ENCODE measurements at places on chromosomes 5 and 9.

DNA sequence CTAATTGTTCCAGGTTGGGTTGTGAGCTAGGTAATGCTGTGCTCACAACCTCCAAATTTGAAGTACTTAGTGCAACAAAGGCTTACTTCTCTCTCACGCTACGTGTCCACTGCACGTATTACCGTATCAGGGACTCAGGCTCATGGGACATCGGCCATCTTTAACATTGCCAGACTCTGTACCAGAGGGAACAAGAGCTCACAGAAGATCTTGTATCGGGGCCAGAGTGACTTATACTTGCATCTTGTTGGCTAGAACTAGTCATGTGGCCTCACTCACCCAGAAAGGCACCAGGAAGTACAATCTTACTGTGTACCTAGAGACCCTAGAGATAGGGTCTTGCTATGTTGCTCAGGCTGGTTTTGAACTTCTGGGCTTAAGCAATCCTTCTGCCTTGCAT lies 81.1 kb upstream of the KLF9 start:
- DNase-seq = no peak

DNA sequence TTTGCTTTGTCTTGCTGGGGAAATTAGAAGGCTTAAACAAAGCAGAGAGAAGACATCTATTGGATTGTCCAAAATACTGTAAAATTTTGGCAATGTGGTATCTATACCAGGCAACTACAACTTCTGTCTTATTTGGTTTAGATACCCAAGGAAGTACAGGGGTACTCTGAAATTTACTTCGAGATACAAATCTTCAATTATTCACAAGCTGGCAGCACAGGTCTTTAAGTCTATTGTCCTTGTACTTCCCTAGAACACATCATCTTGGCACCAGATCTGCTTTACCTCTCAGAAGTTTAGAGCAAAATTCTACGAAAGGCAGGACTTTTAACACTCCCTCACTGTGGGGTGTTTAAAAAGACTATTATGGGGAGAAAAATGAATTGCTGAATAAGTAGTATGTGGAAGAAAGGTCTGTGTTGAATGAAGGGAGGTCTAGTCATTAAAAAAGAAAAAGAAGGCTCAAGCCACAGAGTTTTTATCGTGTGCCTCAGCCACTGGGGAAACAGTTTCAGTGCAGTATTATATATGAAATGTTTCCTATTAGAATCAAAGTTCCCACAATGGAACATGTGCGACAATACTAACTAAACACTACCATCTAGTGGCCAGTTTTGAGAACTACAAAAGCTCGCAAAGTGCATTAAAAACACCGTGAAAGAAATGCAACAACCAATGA lies 93.7 kb downstream of the PDE4D start:
- no peak for DNase-seq

- no peak for DNase-seq
These were observed 13.8 kb downstream of the TMEM8B start for GRCh38 chr9:35842795-35843194.

GRCh38 chr5:125897089-125897488 lies 526.1 kb upstream of the GRAMD2B start:
- DNase-seq = no peak

- peak; percentile 33 for DNase-seq
These were observed 147.8 kb downstream of the AOPEP start for GRCh38 chr9:94874316-94874715.

DNA sequence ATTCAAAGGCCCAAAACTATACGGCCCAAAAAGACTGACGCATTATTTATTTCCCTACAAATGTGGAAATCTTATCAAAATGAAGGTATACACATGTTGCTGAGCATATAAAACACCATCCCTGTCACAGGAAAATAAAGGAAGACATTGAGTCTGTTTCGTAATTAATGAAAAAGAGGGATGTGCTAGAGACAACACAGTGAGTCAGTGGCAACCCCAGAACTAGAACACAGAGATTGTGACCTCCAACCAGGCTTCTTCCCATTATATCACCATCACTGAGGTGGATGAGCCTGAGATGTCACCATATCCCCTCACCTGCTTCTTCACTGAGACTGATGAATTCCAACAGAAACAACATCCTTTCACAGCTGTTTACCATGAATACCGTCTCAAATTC lies 3.8 kb downstream of the NDUFA8 start:
- no peak for DNase-seq

DNA sequence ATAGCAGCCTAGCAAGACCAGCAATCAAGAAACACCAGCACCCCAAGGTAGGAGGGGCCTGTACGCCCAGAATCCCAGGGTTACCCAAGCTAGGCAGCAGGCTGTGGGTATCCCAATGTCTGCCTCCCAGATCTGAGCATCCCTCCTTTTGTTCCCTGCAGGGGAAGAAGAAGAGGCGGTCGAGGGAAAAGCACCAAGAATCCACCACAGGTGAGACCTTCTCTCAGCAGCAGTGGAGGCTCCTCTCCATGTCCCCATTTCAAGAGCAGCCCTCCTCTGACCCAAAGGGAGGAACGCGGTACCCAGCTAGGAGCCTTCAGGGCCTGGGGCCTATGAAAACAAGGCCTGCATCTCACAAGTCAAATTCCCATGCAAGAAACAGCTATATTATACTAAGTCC lies 28.9 kb downstream of the TCF7 start:
- no peak for DNase-seq

GRCh38 chr9:107487521-107488374 lies 1.8 kb downstream of the KLF4 start:
- DNase-seq = no peak

DNA sequence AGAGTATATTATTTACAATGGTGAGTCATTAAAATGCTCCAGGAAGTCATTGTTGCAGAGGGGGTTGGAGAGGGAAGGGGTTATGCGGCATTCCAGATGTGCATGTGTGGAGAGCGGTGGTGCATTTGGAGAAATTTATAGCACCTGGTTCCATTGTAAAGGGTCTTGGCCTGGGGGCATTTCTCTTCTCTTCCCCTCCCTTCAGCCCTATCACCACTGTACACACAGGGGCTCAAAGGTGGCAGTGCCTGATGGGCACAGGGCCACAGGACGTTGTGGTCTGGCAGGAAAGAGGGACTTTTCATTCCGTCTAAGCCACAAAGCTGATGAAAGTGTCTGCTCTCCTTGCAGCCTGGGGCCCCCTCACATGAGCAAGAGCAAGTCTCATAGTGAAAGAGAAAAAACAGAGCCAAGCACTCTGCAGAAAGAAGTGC lies 442.4 kb upstream of the ZNF462 start:
- peak; percentile 55 for DNase-seq

DNA sequence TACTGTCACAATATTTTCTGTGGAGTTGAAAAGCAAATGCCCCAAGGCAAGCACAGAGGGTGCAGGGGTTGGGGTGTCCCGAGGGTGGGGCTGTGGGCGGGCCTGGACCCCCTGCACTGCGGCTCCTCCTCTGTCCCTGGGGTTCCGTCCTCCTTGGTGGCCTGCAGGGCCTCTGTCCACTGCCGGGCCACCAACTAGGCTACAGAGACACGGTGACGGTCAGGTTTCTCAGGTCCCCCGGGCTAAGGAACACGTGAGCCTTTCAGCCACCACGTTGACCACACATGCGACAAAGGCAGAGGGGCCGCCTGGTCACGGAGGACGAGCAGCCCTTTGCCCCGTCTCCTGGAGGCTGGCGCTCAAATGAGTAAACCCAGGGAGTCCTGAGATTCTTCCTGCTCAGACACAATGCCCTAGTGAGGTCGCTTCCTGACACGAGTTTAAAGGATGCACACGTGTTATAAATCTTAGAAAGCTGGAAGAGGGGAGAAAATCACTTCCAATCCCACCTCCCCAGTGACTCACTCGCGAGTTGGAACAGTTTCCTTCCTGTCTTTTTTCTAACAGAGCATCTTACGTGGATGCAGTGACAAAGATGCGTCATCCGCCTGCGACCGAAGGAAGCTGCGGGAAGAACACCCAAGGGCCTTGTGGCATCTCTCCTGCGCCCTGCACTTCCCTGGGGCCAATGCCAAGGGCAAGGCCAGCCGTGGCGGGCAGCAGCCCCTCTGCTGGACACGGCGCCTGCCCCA lies 24.8 kb upstream of the OBP2B start:
- no peak for DNase-seq

GRCh38 chr9:22700171-22700570 lies 253.5 kb downstream of the DMRTA1 start:
- DNase-seq = no peak

DNA sequence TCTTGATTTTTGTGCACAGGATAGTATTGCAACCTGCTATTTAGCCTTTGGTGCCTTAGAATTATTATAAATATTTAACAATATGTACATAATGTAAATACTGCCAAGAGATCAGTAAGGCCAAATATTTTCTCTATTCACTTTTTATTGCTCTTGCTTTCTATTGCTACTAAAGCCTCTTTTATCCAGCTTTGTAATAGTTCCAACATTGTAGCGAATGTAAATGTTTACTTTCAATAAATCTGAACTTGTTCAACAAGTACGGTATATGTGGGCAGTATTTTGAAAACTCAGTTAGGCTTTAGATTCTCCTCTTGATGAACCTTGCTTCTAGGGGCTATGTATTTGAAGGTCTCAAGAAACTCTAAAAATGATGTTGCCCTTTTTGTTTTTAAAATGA lies 179.8 kb downstream of the PARP8 start:
- DNase-seq = no peak

DNA sequence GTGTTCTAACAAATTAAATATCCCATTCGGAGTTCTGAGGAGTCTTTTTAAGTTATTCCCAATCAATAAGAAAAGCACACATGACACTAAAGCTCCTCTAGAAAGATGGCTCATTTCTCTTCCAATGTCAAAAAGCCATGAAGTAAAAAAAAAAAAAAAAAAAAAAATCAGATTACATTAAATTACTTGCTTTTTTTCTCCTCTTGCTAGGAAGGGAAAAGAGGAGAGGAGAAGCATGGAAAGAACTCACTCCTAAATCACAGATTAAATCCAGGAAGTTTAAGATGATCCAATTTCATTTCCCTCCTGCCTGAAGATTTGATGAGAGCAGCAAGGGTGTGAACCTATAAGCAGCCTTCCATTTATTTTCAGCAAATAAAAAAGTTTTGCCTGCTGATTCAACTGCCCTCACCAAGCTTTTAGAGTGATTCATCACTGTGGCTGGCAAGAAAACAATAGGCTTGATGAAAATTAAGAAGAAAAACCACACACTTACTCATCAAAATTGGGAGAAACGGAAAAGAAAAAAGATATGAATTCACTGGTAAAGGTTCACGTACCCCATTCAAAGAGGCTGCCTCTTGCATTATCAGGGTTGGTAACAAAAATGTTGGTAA lies 19.7 kb downstream of the MYO10 start:
- DNase-seq = peak; percentile 67

DNA sequence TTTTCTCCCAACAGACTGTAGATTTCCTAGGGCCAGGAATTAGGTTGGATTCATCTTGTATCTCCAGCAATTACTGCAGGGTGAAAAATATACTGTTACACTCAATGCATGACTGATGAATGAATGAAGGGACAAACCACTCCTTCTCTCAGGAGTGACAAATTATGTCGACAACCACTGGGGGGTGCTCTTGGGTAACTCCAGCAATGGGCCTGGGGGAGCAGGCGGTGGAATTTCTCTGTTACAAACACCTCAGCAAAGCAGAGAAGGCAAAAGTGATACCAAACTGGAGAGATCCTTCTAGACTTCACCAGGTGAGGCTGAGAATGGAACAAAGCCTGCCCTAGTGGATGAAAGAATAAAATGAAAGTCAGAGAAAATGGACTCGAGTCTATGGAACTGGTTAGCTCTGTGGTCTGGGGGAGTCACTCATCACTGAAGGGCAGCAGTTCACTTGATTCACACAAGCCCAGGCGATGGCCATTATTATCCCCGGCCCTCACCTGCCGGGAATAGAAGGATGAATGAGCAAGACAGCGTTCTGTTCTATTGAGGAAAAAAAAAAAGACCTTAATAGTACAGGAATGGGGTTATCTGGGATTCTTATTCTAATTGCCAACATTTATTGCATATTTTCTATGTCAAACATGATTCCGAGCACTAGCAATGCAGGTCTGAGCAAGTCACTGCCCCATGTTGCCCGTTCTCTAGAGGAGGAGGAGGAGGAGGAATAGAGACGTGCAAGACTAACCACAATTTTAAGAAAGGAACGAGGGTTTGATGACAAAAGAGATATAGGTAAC lies 341.1 kb downstream of the ASTN2 start:
- no peak for DNase-seq

DNA sequence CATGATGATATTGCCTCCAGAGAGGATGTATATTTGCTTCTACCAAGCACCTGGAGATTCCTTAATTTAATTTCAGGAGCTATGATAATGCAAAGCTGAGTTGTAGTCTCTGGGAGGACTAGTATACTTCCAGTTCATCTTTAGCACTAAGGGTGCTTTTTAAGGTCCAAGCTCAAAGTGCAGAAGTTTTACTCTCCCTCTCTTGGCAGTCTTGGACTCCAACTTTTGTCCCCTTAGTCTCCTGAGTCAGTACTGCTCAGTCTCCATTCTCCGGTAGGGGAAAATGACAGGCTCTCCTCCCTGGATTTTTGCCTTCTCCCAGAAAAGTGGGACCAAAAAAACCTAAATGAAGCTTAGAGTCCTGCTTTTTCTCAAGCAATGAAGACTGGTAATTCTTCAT lies 8.3 kb downstream of the SMIM3 start:
- no peak for DNase-seq

- no peak for DNase-seq
These were observed 38.9 kb downstream of the AGTPBP1 start for GRCh38 chr9:85702726-85703289.

DNA sequence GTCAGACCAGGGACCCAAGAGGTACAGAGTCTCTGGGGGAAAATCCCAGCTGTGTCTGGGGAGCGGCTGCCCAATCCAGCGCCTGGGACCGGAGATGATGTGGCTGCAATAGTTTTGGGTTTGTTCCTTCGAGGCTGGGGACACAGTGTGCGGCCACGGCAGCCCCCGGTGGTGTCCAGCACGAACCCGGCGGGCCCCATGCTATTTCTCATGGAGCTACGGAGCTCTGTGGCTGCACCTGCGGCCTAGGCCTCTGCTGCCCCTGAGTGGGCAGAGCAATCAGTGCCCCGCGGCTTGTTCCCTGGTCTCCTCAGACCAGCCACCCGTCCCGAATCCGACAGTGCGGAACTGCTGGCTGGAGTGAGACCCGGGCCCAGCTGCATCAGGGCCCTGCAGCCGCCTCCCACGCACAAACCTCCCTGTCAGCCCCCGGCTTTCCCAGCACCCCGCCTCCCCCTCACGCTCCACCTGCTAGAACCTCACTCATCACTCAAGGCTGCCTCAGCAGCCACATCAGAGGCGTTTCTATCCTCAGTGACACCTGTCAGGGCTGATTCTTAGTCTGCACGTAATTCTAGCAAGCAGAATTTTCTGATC lies 29.0 kb downstream of the SARDH start:
- no peak for DNase-seq

- DNase-seq = no peak
These were observed 15.8 kb downstream of the GZMK start for GRCh38 chr5:55039843-55040242.

GRCh38 chr5:137199966-137200365 lies 299.2 kb downstream of the SPOCK1 start:
- DNase-seq = peak; percentile 76

DNA sequence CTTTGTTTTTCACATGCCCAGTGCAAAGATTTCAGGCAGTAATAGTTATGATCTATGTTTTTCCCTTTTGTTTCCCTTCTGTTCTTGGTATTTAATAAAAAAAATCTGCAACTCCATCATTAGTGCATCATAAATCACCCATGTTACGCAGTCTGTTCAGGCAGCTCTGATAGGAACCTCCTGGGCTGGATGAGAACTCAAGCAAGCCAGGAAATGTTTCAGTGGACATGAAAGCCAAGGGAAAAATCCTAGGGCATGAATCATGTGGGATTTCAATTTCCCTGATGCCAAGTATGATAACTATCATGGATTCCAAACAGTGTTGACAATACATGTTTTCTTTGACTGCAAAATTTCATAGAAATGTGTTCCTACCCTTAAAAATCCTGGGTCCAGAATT lies 119.7 kb upstream of the TARS1 start:
- peak; percentile 34 for DNase-seq
